ENCODE measurements at places on chromosomes 4 and X. TPM values are rescaled to one million over a fixed set of nuclear protein-coding genes. Genes with fewer than 3 reads are reported as not detected.

DEFB131A gene
- total RNA-seq = not detected

XKRX gene
- 3.4 TPM for total RNA-seq

GAGE12E gene
- not detected for total RNA-seq

GRCh38 chr4:87224141-87224923 lies 3.9 kb upstream of the KLHL8 start:
- no peaks in the 10 kb centered on the region for H3K27me3 ChIP-seq
- no peak overlapping the region for H3K4me3 ChIP-seq
- H3K36me3 ChIP-seq = no peaks in the 10 kb centered on the region
- H3K27ac ChIP-seq = no peak overlapping the region

DNA sequence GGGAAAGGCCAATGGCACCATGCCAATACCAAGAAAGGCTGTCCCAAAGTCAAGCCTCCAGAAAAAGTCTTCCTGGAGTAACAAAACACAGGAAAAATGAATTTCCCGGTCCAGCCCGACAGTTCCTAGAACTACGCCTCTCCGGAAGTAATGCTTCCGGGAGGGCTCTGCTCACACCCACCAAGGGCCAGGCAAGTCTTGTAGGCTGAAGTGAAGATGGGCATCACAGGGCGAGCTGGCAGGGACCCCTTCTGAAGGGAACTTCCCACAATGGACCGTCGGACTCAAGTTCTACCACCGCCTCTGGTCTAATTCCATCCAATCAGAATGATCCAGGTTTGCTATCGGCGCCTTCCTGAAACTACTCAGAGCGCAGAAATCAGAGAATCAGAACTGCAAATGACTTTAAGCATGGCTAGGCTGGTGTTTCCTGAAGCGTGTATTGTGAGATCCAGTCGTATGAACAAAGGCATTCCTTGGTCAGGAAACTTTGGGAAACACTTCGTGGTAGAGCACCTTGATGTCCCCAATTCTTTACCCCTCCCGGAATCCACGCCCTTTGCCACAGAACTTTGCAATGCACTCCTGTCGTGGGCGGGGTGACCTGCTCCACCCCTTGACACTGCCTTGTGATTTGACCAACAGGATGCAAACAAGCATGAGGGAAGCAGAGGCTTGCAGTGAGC lies 127.8 kb downstream of the BCOR start:
- no peak for DNase-seq
- H3K27ac ChIP-seq = no peak overlapping the region
- peaks cover 9% of the 10 kb centered on the region for H3K4me1 ChIP-seq
- no peak overlapping the region for H3K4me3 ChIP-seq
- H3K36me3 ChIP-seq = no peaks in the 10 kb centered on the region

PNMA5 gene
- total RNA-seq = not detected

DNA sequence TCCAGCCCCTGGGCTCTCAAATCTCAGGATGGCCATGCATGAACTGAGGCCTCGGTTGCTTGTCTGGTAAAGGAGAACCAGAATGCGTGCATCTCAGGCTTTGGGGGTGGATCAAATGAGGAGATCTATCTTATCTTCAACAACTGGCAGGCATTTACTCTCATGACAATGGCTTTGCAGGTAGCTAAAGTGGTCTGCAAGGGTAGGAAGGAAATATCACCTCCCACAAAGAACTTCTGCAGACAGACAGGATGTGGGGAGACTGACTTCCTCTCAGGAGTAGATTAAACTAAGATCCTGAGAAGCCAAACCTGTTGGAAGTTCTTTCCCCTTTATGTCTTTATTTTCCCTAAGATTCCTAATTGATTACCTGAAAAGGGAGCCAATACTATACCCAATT lies 7.8 kb downstream of the LDB2 start:
- no peaks in the 10 kb centered on the region for H3K36me3 ChIP-seq
- no peaks in the 10 kb centered on the region for H3K27me3 ChIP-seq
- DNase-seq = no peak

- no peak for DNase-seq
- no peaks in the 10 kb centered on the region for H3K27me3 ChIP-seq
- no peaks in the 10 kb centered on the region for H3K4me1 ChIP-seq
- H3K36me3 ChIP-seq = no peaks in the 10 kb centered on the region
- H3K27ac ChIP-seq = no peak overlapping the region
Measured at GRCh38 chr4:77845400-77845799, 17.2 kb upstream of the MRPL1 start.

CENPE gene
- 16.4 TPM for total RNA-seq

GRCh38 chrX:10008483-10009056 lies 41.4 kb downstream of the CLDN34 start:
- no peak for DNase-seq
- no peaks in the 10 kb centered on the region for H3K27me3 ChIP-seq
- no peaks in the 10 kb centered on the region for H3K4me1 ChIP-seq
- H3K4me3 ChIP-seq = no peak overlapping the region
- H3K27ac ChIP-seq = no peak overlapping the region
- H3K36me3 ChIP-seq = no peaks in the 10 kb centered on the region

DNA sequence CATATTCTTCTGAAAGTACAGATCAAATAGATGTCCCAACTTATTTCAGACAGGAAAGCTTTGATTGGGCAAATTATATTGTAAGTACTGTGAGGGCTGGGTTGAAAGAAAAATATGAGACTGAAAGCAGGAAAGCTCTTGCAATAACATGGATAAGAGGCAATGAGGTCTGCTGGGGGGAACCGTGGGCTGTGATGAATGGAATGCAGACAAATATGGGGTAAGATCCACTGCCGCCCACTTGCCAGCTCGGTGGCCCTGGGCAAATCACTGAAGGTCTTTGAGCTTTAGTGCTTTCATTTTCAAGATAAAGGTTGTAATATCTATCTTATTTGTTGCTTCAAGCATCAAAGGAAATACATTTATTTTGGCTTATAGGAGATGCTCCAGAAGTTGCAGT lies 51.0 kb downstream of the AGA start:
- H3K27me3 ChIP-seq = no peaks in the 10 kb centered on the region
- H3K27ac ChIP-seq = no peak overlapping the region
- H3K4me3 ChIP-seq = no peak overlapping the region
- peak; percentile 57 for DNase-seq
- no peaks in the 10 kb centered on the region for H3K4me1 ChIP-seq

DNA sequence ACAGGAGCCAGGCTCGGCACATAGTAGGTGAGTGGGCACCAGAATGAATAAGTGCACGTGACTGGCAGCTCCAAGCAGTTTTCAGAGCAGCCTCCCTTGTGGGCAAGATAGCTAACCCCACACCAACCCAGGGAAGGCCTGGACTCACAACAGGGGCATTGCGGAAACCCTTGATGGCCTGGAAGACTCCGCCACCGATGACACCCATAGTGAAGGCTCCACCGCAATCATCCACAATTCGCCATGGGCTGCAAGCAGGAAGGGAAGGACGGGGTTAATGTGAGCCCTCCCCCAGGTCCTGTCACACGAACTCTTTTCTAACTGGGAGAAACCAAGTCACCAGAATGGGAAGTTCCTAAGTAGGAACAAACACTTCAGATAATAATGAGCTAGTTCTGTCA lies 957 bp downstream of the TIMM17B start:
- no peaks in the 10 kb centered on the region for H3K36me3 ChIP-seq
- peak overlapping the region; percentile 51 for H3K4me3 ChIP-seq
- no peaks in the 10 kb centered on the region for H3K27me3 ChIP-seq
- peaks cover 2% of the 10 kb centered on the region for H3K4me1 ChIP-seq
- no peak for DNase-seq

- H3K4me1 ChIP-seq = peaks cover 43% of the 10 kb centered on the region
- H3K27me3 ChIP-seq = no peaks in the 10 kb centered on the region
- DNase-seq = no peak
- H3K27ac ChIP-seq = no peak overlapping the region
- no peak overlapping the region for H3K4me3 ChIP-seq
- H3K36me3 ChIP-seq = no peaks in the 10 kb centered on the region
Measured at GRCh38 chr4:113179091-113179490, 129.6 kb downstream of the ANK2 start.

Measured in cardiac muscle cell (in vitro differentiated cells and primary cell).